ENCODE measurements at places on chromosomes 3 and 15.

- DNase-seq = no peak
These were observed 319.6 kb upstream of the IL12A start for GRCh38 chr3:159668990-159669476.

GRCh38 chr3:51777985-51778384, 1.1 kb downstream of the IQCF6 start:
- DNase-seq = no peak

DNA sequence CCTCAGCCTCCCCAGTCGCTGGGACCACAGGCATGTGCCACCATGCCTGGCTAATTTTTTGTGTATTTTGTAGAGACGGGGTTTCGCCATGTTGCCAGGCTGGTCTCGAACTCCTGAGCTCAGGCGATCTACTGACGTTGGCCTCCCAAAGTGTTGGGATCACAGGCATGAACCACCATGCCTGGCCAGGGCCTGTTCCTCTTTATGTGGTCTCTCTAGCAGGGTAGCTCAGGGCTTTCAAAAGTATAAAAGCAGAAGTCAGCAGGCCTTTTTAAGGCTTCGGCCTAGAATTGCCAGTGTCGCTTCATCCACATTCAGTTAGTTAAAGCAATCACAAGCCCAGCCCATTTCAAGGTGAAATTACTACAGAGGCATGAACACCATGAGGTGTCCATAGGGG, 7.6 kb downstream of the VHL start:
- no peak for DNase-seq

DNA sequence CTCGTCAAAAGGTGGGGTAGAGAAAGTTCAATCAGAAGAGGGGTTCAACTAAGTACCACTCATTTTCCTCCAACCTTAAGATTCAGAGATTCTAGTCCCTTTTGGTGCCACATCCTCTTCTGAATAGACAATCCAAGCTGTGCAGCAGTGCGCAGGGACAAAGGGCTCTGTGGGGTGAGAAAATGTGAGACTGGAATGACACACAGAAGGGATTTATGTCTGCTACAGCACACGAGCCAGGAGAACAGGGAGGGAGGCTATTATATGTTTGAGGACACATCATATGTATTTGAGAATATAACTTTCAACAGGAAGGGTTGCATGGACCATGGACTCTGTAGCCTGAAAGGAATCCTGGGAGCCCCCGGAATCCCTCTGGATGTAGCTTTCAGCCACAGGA, 33.0 kb downstream of the LSM3 start:
- DNase-seq = no peak

DNA sequence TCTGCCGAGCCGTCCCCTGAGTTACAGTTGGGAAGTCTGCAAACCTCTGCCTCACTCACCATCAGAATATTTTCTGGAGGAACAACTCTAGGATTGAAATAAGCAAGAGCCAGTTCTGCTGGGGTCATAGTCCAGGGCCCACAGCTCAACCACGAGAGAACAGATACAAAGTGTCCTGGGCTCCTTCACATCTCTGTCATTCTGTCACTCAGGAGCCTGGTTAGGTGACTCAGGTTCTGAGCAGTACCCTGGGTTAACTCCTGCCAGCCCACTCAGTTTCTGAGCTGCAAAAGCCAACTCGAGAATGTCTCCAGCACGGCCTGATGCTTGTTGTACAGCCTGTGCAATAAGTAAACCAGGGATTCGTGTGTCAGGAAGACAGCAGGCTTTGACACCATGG, 155.7 kb downstream of the SLCO3A1 start:
- DNase-seq = no peak

- no peak for DNase-seq
These were observed at the start of gene GPR27 for GRCh38 chr3:71753701-71754609. GPR27 (plus strand) TSS chr3:71753855; CDS start chr3:71754050, 195 bp downstream.

GRCh38 chr3:127408684-127409420, 121.0 kb upstream of the PRR20G start:
- DNase-seq = no peak

- no peak for DNase-seq
These were observed 51.8 kb upstream of the SSR3 start for GRCh38 chr3:156606729-156607128.

DNA sequence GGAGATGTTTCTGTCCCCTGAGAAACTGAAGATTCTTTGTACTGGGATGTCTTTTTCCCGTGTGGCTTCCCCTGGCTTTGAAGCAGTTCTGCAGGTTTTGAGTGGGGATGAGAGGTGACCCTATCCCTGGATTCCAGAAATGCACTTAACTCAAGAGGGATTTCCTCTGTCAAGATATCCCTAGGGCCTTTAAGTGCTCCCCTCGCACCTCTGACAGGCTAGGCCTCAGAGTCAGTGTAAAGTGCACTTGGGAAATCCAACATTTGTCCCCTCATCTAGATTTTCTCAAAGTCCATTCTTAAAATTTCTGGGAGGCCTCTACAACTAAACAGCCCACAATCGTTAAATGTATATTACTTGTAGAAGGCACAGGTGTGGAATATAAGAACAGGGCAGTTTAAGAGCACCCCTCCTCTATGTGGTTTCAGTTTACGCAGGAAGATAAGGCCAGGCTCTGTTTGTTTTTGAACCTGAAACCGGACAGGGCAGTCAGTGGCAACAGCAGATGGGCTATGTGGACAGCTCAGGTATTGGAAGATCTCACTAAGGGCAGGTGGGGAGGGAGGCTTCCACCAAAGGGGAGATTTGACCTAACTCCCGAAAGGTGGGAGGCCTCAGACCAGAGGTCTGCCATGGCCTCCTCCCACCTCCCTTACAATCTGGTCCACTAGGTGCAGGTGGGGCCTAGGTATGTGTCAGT, 4.8 kb downstream of the C3orf52 start:
- no peak for DNase-seq

DNA sequence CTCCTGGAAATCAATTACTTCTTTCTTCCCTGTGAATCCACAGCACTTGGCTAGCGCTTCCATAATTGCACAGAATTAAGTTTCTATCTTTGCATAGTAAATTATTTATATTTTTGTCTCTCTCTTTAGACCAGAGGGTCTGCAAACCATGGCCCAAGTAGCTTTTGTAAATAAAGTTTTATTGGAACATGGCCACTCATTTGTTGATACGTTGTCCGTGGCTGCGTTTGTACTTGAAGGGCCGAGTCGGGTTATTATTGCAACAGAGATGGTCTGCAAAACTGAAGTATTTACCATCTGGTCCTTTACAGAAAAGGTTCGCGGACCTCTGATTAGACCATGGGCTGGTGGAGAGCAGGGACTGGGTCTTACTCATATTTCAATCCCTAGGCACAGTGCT, 102.5 kb downstream of the RPLP1 start:
- no peak for DNase-seq

- no peak for DNase-seq
These were observed 303.5 kb upstream of the TPM1 start for GRCh38 chr15:62739082-62739481.

GRCh38 chr3:41094351-41094750, 105.0 kb upstream of the CTNNB1 start:
- no peak for DNase-seq

- DNase-seq = no peak
These were observed 76.6 kb downstream of the RBPMS2 start for GRCh38 chr15:64698823-64699222.

DNA sequence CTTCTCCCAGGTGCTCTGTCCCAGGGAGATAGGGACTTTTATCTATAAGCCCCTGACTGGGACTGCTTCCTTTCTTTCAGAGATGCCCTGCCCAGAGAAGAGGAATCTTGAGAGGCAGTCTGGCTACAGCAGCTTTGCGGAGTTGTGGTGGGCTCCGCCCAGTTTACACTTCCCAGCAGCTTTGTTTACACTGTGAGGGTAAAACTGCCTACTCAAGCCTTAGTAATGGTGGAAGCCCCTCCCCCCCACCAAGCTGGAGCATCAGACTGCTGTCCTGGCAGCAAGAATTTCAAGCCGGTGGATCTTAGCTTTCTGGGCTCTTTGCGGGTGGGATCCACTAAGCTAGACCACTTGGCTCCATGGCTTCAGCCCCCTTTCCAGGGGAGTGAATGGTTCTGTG, 253.8 kb upstream of the ARL6 start:
- DNase-seq = no peak

DNA sequence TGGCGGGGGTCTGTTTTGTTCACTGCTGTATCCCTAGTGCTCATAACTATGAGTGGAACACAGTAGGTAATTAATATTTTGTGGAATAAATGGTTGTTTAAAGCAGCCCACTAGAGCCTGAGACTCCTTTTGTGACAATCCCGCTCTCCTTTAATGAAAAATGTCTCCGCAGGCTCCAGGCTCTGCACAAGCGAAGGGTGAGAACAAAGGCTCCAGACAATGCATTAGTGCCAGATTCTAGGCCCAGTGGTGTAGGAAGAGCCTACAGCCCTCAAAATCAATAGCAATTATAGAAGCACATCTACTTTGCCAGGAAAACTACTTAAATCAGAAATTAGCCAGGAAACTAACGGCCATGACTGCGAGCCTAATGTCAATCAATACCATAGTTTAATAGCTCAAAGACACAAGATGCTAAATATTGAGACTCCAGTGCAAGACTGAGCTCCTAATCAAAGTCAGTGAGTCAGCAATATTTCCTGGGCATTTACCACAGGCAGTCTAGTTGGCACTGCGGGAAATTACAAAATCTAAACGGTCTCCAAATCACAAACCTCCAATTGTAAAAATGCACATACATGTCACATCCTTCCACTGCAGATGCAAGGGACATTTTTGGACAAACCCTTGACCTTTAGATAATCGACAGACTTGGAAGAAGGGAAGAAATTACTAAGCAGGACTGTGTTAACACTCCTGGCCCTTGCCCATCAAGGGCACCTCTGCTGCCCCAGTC, 2.3 kb downstream of the ANXA2 start:
- DNase-seq = no peak

DNA sequence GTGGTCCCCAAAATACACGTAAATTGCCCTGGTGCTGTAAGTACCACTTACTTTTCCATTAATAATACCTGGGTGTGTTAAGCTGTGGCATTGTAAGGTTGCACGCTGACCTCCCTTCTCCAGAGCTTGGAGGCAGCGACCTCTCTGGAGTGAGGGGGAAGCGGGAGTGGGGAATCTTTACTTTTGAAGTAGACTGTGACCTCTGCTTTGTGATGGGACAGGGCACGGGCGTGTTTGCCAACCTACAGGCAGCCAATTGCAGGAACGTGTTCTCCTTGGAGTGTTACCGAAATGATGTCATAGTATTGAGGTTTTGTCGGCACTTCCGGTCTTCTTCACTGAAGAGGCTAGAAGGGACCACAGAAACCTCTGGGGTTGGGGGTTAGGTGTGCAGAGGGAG, 227.3 kb upstream of the C2CD4B start:
- DNase-seq = no peak

- DNase-seq = no peak
These were observed 910 bp upstream of the ABHD6 start for GRCh38 chr3:58236527-58237237.

DNA sequence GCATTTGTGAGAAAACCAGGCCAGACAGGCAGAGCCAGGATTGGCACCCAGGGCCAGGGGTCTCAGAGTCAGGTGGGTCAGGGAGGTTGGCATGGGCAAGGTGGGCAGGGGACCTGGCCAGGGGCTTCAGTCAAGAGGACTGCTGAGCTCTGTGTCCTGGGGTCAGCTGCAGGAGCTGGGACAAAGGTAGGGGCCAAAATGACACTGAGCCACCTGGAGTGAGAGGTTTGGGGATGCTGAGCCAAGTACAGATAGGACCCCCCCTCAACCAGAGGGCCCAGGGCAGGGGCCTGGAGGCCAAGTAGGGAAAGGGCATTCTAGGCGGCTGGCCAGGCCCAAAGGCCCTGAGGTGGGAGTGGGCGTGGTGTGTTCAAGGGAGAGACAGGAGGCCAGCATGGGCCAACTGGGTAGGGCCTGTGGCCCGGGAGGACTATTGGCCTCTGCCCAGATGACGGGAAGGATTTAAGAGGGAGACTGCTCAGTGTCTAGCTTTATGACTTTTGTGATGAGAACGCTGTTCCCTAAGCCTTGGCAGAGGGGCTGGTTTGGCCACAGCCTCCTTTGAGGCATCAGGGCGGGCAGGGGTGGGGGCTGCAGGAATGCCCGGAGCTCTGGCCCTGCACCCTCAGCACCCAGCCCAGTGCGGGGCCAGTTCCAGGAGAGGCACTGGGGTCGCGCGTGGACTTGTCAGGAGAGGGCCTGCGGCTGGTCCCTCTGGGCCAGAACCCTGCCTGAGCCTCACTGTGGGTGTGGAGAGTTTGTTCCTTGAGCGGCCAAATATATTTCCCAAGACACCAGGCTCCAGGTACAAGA, 3.1 kb downstream of the CFAP100 start:
- no peak for DNase-seq

DNA sequence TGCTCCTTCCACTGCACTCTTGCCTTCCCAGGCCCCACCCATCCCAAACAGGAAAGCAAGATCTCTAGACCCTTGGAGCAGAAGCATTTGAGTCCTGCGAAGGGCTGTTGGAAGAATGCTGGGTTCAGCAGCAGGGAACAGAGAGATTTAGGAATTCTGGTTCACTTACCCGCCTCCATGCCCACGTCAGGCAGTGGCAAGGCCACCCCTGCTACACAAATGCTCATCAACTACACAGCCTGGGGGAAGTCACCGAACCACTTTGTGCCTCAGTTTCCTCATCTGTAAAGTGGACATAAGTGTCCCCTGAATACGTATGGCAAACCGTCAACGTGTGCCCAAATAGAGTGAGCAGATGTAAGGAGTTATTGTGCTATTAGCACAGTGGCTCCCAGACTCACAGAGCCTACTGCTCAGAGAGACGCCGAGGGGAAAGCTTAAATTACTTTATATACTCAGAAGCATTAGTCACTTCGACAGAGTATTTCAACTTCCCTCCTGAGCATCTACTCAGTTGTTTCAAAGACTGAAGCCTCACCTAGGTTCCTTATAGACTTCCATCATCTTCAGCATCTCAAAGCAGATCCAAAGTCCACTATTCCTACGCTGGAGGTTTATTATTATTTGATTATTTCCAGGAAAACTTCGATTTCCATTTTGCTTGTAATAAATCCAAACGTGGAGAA, 905 bp downstream of the HOMER2 start:
- DNase-seq = no peak

- DNase-seq = no peak
These were observed 390 bp upstream of the AP2M1 start for GRCh38 chr3:184174284-184174645.

DNA sequence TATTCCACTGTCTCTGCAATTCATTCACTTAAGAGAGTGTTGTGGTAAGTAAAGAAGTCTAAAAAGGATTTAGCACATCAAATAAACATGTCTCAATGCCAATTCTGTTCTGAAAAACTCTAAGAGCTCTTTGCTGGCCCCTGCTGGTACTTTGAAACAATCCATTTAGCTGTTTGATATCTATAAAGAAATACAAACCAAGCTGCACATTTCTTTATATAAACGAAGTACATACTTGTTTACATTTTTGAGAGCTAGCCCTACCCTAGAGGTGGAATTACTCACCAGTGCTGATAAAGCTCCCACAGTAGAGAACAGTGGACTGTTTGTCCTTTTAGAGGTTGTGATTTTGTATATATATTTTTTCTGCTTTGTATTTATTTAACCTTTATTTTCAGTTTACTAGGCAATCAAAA, 75.5 kb downstream of the NEDD4 start:
- DNase-seq = peak; percentile 2

- no peak for DNase-seq
These were observed 116.3 kb downstream of the CHL1 start for GRCh38 chr3:312911-313310.

All from NCI-H2081 treated with DMSO at 0.1 percent for 48 hours (cell line).